Nephron progenitor cell (in vitro differentiated cells): ENCODE measurements at places on chromosomes 7 and 10.

DNA sequence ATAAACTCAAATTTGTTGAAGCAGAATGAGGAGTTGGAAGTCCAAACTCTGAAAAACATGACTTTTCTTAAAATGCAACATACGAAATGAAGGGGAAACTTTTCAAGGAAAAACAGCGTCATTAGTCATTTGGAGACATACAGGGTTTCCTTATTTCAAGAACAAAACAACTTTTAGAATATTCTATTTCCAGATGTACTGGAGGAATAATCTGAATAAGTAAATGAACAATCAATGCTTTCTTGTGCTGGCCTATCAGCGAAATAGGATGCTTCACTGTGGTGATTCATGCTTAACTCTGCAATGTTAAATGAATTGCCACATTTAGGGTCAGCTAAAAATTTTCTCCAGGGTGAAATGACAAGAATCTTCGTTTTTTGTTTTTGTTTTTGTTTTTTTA is 114.3 kb downstream of the SEMA3C start:
- no peak for DNase-seq

DNA sequence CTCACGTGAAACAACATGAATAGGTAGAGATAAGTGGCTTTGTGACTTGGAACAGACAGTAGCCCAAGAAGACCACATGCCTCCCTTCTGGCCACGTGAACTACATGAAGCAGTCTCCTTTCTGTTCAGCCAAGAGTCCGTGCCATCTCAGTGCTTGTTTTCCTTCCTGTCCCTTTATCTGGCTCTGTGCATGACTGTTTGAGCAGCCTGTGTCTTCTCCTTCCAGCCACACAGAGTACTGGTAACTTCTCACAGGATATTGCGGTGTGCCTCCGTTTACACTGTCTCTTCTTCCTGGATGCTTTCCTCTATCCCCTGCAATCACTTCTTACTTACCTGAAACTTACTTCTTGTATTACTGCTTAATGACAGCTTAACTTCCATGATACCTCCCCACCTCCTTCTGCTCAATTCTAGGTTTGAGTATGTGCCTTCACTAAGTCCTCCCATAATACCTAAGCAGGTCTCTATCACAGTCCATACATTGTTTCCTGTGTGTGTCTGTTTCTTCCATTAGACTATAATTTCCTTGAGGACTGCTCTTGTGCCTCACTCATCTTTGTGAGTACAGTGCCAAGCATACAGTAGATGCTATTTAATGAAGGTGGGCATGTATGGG is 748.7 kb downstream of the AUTS2 start:
- no peak for DNase-seq

GRCh38 chr10:123621492-123621891 is 44.7 kb upstream of the GPR26 start:
- DNase-seq: no peak

DNA sequence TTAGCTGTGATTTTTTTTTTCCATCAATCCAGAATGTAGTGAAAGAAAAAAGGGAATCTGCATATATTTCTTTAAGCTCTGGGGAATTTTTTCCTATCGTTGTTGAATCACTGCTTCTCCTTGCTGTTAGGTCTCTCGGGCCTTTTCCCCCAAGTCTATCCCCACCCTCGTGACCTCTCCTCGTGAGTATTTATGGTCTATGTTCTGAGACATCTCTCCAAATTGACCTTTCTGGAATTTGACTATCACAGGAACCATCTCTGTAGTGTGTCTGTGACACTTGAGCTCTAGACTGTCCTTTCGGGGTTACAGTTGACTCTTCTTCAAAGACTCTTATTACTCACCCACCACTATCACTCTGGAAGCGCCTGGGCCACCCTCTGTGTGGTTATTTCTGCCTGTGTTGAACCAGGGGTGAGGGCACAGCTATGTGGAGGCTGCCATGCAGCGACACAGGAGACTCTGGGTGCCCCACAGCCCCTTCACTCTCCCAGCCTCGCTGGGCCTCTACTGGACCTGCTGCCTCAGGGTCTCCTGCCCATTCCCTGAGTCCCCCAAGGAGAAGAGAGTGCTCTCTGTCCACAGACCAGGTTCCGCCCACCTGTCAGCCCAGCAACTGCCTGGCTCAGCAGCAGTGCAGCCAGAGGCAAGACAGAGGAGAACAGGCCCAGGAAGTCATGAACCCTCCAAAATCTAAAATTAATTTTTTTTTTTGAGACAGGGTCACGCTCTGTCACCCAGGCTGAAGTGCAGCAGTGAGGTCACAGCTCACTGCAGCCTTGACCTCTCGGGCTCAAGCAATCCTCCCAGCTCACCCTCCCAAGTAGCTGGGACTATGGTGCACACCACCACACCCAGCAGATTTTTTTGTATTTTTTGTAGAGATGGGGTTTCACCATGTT is 45.7 kb upstream of the PTPRN2 start:
- DNase-seq: no peak

GRCh38 chr7:103065667-103066066 is 8.9 kb downstream of the FBXL13 start:
- peak; percentile 51 for DNase-seq

GRCh38 chr10:62818426-62819011 is 2.4 kb upstream of the EGR2 start:
- peak; percentile 72 for DNase-seq

DNA sequence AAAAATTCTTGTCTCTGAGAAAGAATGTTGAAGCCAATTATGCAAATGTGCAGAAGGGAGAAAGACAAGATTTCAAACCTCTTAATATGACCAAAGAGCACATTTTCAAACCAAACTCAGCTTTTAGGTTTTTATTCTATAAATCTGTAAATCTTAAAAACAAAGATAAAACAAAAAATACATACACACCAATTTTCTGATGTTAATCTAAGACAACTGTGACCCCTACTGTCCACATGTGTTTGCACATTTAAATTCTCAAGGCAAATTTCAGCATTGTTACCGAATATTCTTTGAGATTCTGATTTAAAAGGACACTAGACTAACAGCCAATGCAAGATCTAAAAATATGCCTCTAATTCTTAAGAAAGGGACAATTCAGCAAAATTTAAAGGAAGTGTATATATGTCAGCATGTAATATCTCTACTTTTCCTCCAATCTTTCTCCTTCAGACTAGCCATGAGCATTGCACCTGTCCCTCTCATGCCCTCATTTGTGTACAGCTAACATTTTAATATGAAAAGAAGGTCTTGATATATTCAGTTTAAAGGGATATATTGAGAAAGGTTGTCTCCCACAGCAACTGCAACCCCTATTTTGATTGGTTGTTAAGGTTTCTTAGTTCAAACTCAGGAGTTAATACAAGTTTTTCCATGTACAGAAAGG is 417.9 kb downstream of the IPMK start:
- no peak for DNase-seq
